ENCODE measurements at places on chromosomes 7 and 10.

GRCh38 chr10:30823651-30824050, 194.1 kb upstream of the LYZL2 start:
- no peak for DNase-seq

DNA sequence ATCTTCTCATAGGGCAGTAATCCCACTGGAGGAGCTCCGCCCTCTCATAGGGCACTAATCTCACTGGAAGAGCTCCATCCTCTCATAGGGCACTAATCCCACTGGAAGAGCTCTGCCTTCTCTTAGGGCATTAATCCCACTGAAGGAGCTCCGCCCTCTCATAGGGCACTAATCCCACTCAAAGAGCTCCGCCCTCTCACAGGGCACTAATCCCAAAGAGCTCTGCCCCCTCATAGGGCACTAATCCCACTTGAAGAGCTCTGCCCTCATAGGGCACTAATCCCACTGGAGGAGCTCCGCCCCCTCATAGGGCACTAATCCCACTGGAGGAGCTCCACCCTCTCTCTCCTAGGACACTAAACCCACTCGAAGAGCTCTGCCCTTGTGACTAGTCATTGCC, 3.4 kb upstream of the FUOM start:
- DNase-seq = no peak

DNA sequence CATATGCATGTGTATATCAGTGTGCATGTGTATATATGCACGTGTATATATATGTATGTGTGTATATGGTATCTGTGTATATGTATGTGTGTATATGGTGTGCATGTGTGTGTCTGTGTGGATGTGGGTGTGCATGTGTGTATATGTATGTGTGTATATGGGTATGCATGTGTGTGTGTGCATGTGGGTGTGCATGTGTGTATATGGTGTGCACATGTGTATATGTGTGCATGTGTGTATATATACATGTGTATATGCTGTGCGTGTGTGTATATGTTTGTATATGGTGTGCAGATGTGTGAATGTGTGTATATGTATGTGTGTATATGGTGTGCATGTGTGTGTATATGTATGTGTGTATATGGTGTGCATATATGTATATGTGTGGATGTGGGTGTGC, 245.2 kb downstream of the ADAM12 start:
- no peak for DNase-seq

GRCh38 chr10:34378297-34378696, 436.8 kb downstream of the PARD3 start:
- DNase-seq = no peak

GRCh38 chr7:116661865-116662264, 10.1 kb upstream of the MET start:
- no peak for DNase-seq

DNA sequence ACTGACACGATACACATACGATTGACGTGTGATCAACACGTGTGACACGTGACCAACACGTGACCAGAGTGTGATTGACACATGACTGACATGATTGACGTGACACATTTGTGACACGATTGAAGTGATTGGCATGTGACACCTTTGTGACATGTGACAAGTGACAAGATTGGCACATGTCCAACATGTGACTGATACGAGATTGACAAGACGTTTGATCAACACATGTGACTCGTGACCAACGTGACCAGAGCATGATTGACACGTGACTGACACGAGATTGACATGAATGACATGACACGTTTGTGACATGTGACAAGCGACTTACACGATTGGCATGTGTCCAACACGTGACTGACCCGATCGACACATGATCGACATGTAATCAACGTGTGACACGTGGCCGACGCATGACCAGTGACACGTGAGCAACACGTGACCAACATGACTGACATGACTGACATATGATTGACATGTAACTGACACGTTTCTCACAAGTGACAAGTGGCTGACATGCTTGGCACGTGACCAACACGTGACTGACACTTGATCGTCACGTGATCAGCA, 22.0 kb downstream of the CRPPA start:
- DNase-seq = peak; percentile 10

GRCh38 chr7:103551016-103551415, 105.0 kb upstream of the SLC26A5 start:
- no peak for DNase-seq

- no peak for DNase-seq
Measured at GRCh38 chr10:92873029-92873428, 24.7 kb downstream of the EXOC6 start.

GRCh38 chr7:16935341-16935735, 53.6 kb upstream of the AGR3 start:
- no peak for DNase-seq

GRCh38 chr7:135599471-135599870, 41.8 kb downstream of the NUP205 start:
- DNase-seq = no peak

- peak; percentile 22 for DNase-seq
Measured at GRCh38 chr7:108138911-108139310, 8.8 kb upstream of the LAMB4 start.

DNA sequence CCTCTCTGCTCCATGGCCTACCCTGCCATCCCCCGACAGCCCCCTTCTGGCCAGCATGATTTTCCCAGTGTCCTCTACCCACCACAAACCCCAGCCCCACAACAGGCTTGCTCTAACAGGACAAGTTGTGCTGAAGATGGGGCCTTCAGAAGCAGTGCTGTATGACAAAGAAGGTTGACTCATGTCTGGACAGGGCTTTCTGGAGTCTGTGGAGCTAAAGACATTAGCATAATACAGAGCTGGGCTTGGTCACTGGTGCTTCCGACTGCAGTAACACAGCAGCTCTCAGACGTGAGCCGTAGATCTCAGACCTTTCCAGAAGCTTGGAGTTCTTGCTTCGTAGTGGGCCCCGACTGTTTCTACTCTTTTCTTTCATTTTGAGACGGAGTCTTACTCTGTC, 100.5 kb downstream of the GTF2IRD1 start:
- no peak for DNase-seq

DNA sequence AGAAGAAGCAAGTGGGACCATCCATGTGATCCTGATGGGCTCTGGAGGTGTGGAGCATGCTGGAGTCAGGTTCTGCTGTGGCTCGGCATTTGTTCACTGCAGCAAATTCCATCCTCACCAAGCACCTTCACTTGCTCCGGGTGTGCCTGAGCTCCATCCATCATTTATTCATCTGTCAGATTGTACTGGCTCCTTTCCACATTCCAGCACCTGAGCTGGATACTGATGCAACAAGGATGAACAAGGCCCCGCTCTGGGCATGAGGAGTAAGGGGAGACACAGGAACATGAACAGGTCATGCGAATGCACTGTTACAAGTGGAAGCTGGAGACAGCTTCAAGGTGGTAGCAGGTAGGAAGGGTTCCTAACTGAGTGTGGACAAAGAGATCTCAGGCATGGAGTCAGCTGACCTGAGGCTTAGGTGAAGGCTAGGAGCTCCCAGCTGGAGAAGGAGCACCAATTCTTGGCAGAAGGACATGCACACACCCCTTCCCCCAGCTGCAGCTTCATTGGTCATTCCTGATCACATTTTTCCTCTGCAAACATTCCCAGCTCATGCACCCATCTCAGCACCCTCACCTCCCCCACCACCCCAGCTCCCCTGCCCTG, 133.7 kb upstream of the ZMIZ1 start:
- no peak for DNase-seq

- DNase-seq = no peak
Measured at GRCh38 chr10:97307441-97307840, 11.6 kb upstream of the FRAT1 start.

GRCh38 chr7:151013733-151014497, 10.4 kb downstream of the ATG9B start:
- peak; percentile 29 for DNase-seq

DNA sequence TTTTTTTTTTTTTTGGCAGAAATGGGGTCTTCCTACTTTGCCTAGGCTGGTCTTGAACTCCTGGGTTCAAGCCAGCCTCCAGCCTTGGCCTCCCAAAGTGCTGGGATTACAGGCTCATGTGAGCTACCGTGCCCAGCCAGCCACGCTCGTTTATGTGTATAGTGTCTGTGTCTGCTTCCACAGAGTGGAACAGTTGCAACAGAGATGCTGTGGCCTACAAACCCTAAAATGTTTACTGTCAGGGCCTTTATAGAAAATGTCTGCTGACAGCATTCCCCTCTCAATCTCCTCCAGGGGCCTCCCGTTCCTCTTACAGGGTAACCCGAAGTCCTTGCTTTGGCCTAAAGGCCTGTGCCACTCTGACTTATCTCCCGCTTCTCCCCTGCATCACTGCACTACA, 87.6 kb upstream of the LEP start:
- no peak for DNase-seq

Measured in astrocyte of the spinal cord (primary cell).